Cardiac muscle cell (in vitro differentiated cells and primary cell): ENCODE measurements at places on chromosomes 1 and 21. TPM values are rescaled to one million over a fixed set of nuclear protein-coding genes. Genes with fewer than 3 reads are reported as not detected.

DNA sequence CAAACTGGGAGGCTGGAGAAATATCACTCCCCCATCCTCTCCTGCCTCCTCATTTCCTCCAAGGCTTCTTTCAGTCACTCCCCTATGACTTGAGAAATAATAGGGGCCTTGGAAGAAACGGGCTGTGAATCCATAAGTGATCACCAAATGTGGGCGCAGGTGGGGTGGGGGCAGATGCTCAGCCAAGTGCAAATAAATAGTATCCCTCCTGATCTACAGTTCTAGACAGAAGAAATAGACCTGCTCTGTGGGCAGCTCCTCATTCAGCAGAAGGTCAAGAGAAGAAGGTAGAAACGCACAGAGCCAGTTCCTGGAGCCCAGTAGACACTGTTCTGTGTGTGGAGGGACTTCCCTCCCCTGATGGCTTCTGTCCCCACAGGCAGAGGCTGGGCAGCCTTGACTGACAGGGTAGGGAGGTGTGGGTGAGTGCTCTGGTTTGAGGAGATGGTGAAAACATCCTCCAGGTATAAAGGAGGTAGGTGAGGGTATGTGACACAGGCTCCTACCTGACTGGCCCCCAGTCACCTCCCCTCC is 17.1 kb downstream of the PAX7 start:
- peaks cover 100% of the 10 kb centered on the region for H3K27me3 ChIP-seq
- H3K4me1 ChIP-seq = peaks cover 20% of the 10 kb centered on the region
- DNase-seq = no peak
- H3K27ac ChIP-seq = no peak overlapping the region
- no peak overlapping the region for H3K4me3 ChIP-seq

GRCh38 chr1:30287976-30288375 is 435.4 kb downstream of the MATN1 start:
- H3K27me3 ChIP-seq = no peaks in the 10 kb centered on the region
- no peak for DNase-seq
- no peaks in the 10 kb centered on the region for H3K4me1 ChIP-seq
- H3K27ac ChIP-seq = no peak overlapping the region

Gene LAMC1
- 201 and 329 TPM in 2 replicates for total RNA-seq

Gene AP4B1
- 8.8 and 18.8 TPM in 2 replicates for total RNA-seq

Gene TRIM45
- total RNA-seq = 9.9 and 21.5 TPM in 2 replicates

GRCh38 chr1:26983863-26984262 is 9.6 kb upstream of the TRNP1 start:
- no peaks in the 10 kb centered on the region for H3K4me1 ChIP-seq
- peaks cover 26% of the 10 kb centered on the region for H3K27me3 ChIP-seq
- DNase-seq = no peak
- H3K4me3 ChIP-seq = no peak overlapping the region

DNA sequence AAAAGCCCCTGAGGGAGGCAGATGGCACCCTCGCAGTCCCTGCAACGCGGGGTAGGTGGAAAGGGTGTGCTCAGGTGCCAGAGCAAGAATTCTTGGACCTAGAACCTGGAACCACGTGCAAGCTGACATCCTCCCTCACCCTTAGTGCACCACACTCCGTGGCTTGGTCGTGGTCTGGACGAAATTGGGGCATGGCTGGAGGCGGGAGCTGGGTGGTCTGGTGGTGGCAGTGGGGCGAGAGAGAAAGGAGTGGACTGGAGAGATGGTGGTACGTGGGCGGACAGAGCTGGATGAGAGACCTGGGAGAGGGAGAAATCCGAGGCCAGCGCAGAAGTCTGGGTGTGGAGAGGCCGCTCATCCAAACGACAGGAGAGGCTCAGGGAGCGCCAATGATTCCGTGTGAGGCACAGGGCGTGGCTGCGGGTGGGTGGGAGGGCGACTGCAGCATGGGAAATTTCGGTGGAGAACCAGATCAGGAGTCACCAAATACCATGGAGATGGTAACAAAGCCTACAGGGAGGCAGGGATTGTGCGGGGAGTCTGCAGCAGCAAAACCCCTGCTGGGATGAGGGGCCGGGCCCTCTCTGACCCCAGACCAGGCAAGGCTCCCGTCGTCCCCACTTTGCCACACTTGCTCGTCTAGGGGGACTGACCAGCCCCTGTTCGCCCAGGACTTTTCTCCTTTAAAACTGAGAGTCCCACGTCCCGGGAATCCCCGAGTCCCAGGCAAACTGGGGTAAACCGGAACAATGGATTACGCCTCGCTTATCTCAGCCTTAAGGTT is 31.9 kb downstream of the CDCP2 start:
- H3K36me3 ChIP-seq = no peaks in the 10 kb centered on the region
- no peak for DNase-seq
- H3K4me3 ChIP-seq = no peak overlapping the region
- peaks cover 10% of the 10 kb centered on the region for H3K27me3 ChIP-seq

Gene FAM110D
- 4.7 and 6.8 TPM in 2 replicates for total RNA-seq

Gene RHD
- total RNA-seq = 0.74 TPM in 1 of 2 replicates, not detected in the other

DNA sequence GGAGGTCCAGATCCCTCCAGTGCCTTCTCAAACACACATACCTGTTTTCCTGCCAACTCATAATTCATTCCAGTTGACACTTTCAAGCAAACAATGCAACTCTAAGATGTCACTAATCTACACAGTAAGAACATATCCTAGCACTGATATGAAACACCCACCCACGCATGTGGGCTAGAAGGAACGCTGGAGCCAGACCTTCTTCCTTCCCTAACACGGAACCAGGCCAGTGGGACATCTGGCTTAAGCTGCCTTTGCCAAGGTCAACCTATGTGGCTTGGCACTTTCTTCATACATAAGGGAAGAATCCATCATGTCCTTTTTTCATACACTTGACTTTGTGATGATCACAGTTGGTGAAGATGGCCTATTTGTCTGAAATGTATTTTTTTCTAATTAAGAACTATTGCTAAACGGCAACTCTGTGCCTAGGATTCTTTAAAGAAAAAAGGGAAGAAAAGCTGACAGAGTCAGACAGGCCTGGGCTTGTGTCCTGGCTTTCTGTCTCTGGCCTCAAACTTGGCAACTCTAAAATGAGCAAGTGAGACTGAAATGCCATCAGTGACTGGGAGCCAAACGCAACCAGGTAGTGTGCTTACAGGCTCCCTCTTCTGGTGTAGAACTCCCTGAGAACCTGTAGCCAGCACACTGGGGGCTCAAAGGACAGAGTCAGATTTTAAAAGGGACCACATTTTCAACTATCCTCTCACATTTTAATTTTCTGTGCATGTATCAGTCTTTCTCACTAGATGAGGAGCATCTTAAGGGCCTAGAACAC is 92.6 kb upstream of the BEND5 start:
- H3K4me3 ChIP-seq = no peak overlapping the region
- H3K27me3 ChIP-seq = no peaks in the 10 kb centered on the region
- no peaks in the 10 kb centered on the region for H3K36me3 ChIP-seq
- DNase-seq = no peak

DNA sequence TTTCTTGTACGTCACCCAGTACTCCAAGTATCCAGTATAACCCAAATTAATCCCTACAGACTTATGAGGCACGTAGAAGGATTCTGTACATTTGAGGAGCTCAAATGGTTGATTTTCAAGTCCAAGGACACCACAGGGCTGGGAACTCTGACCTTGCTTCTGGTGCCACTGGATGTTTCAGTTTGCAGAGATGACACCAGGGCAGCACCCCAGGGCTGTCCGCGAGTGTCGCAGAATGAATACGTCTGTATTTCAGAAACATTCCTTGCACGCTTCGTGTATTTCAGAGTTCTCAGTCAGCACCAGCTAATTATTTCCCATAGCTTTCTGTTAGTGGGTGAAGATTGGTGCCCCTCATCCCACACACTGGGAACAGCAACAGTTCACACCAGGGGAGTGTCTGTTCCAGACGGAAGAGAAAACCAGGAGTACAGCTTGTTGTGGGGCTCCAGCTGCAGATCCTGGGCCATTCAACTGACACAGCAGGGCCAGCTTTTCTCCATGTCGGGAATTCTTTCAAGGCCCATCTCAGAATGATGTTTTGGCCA is 159.2 kb downstream of the RHOU start:
- H3K27ac ChIP-seq = no peak overlapping the region
- H3K4me3 ChIP-seq = no peak overlapping the region
- H3K36me3 ChIP-seq = no peaks in the 10 kb centered on the region
- H3K4me1 ChIP-seq = no peaks in the 10 kb centered on the region
- no peaks in the 10 kb centered on the region for H3K27me3 ChIP-seq

DNA sequence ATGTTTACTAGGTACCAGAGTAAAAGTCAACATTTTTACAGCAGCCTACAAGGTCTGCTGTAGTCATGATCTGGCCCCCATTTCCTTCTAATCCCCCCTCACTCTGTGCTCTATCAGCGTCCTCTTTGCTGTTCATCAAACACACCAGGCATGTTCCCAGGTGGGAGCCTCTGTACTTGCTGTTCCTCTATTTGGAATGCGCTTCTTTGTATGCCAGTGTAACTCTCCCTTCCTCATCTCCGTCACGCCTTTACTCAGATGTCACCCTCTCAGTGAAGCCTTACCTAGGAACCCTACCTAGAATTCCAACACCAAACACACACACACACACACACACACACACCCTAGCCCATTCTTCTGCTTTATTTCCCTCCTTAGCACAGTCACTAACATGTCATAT is 21.0 kb downstream of the TP53BP2 start:
- no peak overlapping the region for H3K4me3 ChIP-seq
- H3K36me3 ChIP-seq = peaks cover 11% of the 10 kb centered on the region
- H3K27ac ChIP-seq = no peak overlapping the region
- no peak for DNase-seq
- H3K27me3 ChIP-seq = no peaks in the 10 kb centered on the region

DNA sequence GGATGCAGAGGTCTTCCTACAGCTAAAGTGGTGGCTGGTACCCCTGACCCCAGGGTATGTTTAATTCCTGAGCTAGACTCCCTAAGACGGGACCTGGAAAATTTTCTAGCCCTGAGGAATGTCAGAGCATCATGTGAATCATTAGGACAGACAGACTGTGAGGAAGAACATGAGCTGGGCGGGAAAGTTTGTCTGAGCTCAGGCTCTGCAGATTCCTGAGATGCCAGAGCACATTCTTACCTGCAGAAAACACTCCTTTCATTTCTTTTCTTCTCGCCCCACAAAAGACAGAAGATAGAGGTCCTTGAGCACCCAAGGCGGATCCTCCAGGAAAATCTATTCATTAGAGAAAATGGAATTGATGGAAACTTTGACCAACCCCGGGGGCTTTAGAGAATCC is 6.5 kb downstream of the CAPN2 start:
- H3K36me3 ChIP-seq = no peaks in the 10 kb centered on the region
- no peak for DNase-seq
- H3K4me1 ChIP-seq = peaks cover 4% of the 10 kb centered on the region
- H3K27ac ChIP-seq = no peak overlapping the region

Gene SPRR2F
- total RNA-seq = 2.9 and 5.1 TPM in 2 replicates

DNA sequence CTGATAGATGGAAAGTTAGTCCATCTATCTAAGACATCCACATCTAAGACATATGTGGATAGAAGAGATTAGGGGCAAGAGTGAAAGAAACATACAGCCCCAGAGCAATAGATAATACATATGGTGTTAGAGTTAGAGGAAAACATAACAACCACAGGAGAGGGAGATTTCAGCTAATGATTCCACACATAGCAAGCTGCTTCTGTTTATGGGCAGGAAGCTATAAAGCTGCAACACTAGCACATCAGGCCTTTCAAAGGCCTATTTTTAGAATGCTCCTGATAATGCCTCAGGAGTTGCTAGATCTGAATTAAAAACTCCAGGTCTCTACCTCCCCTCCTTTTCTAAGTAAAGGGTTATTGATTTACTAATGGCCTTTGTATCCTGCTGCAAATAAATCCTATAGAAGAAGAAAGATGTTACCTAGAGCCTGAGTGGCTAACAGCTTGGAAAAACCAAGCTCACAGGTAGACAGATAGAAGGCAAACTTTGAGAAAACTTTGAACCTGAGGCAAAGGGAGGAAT is 36.1 kb downstream of the BRINP2 start:
- DNase-seq = no peak
- peak overlapping the region; percentile 53 for H3K27ac ChIP-seq
- no peak overlapping the region for H3K4me3 ChIP-seq
- peaks cover 54% of the 10 kb centered on the region for H3K4me1 ChIP-seq
- H3K36me3 ChIP-seq = no peaks in the 10 kb centered on the region
- H3K27me3 ChIP-seq = no peaks in the 10 kb centered on the region

- H3K36me3 ChIP-seq = no peaks in the 10 kb centered on the region
- DNase-seq = peak; percentile 71
- H3K4me1 ChIP-seq = peaks cover 2% of the 10 kb centered on the region
- no peak overlapping the region for H3K27ac ChIP-seq
- peaks cover 19% of the 10 kb centered on the region for H3K27me3 ChIP-seq
Observed at GRCh38 chr1:158112994-158113758, 67.5 kb upstream of the CD1D start.

GRCh38 chr1:17207540-17207939 is 2.6 kb downstream of the PADI1 start:
- no peak overlapping the region for H3K27ac ChIP-seq
- H3K4me1 ChIP-seq = peaks cover 7% of the 10 kb centered on the region
- no peaks in the 10 kb centered on the region for H3K27me3 ChIP-seq
- no peak overlapping the region for H3K4me3 ChIP-seq
- no peak for DNase-seq

- H3K36me3 ChIP-seq = no peaks in the 10 kb centered on the region
- no peaks in the 10 kb centered on the region for H3K27me3 ChIP-seq
- no peak overlapping the region for H3K27ac ChIP-seq
- peak; percentile 74 for DNase-seq
Observed at GRCh38 chr1:70034403-70034802, 171.0 kb downstream of the LRRC40 start.

GRCh38 chr1:112981426-112981825 is 25.4 kb upstream of the SLC16A1 start:
- no peak overlapping the region for H3K27ac ChIP-seq
- peaks cover 23% of the 10 kb centered on the region for H3K4me1 ChIP-seq
- H3K4me3 ChIP-seq = no peak overlapping the region
- no peaks in the 10 kb centered on the region for H3K27me3 ChIP-seq

Gene DMBX1
- total RNA-seq = not detected in 2 replicates

DNA sequence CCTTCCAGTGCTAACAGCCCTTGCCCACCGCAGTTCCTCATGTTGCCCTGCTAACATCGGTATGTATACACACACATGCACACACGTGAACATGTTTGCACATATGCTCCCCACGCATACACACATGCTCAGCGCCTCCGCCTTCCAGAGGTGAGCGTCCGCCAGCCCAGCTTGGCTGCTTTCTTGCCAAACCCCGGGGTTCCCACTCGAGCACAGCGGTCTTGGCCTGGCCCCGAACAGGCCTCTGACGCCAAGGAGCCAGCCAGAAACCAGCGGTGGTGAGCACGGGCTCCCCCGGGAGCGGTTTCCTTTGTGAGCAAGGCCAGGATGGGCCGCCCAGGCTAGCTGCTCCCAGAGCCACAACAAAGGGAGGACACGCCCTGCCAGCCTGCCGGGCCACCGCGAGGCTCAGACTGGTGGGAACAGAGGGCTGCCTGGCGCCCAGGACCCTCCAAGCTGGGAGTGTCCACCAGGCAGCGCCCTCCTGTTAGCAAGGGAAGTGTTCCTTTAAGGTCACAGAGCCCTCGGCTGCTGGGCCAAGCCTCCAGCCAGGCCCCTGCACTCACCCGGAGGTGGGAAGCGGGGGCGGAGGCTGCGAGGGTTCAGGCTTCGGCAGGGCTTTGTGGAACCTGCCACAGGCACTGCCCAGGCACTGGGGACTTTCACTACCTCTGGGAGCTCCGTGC is 65.4 kb downstream of the ALPL start:
- no peak overlapping the region for H3K4me3 ChIP-seq
